ENCODE measurements at places on chromosomes 3 and 15.

DNA sequence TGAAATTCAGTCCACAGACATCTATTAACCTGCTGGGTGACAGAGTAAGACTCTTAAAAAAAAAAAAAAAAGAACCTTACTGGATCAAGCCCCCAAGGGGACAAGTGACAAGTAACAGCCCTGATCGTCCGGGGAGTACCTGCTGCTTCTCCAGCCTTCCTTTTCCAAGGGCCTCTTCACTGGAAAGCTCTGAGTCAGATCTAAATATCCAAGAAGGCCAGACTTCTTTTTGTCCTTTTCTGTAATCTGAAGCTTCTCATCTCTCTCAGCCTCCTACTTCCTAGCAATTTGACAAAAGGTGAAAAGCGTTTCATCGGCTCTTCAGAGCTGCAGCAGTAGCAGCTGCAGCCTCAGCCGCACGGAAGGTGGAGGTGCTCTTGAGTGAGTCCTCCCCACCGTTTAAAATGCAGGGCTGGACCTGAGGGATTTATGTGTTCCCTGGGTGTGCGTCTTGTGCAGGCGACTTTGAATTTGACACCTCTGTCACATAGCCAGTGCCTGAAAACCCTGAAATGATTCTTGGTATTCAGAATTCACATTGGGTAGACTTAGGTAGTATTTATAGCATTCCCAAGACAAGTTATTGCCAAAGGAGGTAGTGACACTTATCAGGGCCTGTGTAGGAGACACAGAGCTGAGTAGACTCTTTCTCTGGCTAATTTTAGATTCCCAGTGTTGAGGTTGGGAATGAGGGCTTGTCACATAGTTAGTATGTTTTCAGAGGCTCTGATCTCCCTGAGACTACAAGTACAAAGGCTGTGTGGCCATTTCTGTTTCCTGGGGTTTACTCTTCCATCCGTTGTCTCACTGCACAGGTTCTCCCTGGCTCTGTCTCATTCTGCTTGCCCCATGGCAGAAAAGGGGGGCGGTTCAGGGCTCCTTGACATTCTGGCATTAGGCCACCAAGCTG is 291.2 kb upstream of the C2CD4B start:
- no peak for DNase-seq

GRCh38 chr3:29694783-29695182 is 413.9 kb downstream of the RBMS3 start:
- no peak for DNase-seq

DNA sequence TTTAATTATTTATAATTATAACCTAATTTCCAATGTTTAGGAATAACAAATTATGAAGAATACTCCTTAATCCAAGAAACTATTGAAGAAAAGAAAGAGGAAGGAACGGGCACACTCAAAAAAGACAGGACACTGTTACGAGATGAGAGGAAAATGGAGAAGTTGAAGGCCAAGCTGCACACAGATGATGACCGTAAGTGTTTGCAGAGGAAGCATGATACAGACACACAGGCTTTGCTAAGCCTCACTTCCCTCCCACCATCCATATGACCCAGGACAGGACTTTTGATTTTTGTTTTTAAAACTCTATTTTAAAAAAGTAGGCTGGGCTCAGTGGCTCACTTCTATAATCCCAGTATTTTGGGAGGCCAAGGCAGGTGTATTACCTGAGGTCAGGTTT is 389.4 kb upstream of the TPM1 start:
- no peak for DNase-seq

- DNase-seq: no peak
These were observed 36.0 kb downstream of the YEATS2 start for GRCh38 chr3:183733553-183733952.

GRCh38 chr3:160829486-160830009 is 73.5 kb downstream of the PPM1L start:
- DNase-seq: no peak

- DNase-seq: peak; percentile 87
These were observed at the start of gene ITPKA for GRCh38 chr15:41493205-41493901. TSS of gene ITPKA (plus strand) at chr15:41493874. CDS start at chr15:41493928, 54 bp downstream.

- DNase-seq: no peak
These were observed 217.5 kb upstream of the RASGRP1 start for GRCh38 chr15:38782156-38782555.

- no peak for DNase-seq
These were observed 120.0 kb upstream of the ARRDC4 start for GRCh38 chr15:97840501-97840900.

DNA sequence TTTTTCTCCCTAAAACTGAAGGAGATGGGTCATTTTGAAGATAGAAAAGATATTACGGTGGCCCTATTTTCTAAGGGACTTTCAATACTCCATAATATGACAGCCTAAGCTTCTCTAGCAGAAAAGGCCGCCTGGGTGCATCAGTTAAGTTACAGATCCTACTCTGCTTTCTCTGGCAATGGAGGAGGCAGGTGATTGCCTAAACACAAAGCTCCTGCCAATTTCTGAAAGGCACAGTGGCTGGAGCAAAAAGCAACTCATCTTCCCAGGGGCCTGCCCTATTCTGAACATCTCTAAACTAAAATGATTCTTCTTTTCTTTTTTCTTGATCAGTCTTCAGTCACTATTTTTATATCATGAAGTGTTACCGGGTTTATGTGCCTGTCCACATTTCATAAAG is 276.7 kb downstream of the CNTN4 start:
- no peak for DNase-seq

DNA sequence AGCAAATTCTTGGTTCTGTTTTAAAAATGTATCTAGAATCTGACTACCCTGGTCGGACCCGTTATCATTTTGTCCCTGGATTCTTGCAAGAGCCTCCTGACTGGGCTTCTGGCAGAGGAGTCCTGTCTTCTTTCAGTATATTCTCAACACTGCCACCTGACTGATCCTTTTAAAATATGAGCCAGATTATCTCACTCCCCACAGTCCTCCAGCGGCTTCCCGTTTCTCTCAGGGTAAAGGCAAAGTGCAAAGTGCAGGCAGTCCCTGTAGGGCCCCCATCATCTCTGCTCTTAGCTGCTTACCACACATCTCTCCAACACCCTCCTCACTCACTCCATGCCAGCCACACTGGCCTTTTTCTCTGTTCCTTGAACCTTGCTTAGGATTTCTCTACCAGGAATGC is 28.4 kb downstream of the CRTC3 start:
- no peak for DNase-seq

GRCh38 chr3:179750720-179751328 is 98.0 kb downstream of the USP13 start:
- no peak for DNase-seq

GRCh38 chr3:129942296-129942695 is 32.2 kb upstream of the TRH start:
- DNase-seq: peak; percentile 40

DNA sequence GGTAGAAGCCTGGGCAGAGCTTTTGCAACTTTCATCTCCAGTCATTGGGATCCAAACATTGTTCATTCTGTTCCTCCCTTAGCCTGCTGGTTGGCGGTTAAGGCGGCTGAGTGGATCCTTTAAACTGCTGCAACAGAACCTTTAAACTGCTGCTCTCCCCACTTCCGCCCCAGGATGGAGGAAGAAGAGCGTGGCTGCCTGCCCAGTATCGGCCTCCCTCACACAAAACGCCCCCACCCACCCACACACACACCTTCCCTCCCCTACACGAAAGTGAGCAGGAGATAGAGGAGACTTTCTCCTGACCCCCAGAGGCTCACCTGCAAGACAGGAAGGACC is 460 bp upstream of the ZMAT3 start:
- no peak for DNase-seq

DNA sequence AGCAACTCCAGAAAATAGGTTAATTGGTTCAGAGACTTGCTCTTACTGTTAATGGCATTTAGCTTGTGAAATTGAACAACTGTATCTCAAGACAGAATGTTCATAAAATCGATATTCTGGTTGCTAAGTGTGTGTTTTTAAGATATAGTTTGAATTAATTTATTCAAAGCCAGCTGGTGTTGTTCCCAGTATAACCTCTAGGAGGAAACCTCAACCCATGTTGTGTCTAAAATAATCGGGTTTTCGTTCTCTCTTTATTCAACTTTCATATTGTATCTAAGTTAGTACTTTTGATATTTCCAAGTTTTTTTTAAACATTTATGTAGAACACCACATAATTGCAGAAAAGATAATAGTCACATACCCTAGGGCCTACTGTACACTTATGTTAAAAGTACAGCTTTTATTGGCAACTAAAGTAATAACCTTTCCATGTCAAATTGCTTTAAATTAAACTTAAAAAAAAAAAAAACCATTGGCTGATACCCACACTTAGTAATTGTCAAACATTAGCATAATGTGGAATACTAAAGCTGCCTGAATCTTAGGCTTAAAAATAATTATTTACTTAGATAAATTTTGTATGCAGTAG is 90.9 kb downstream of the SAMMSON start:
- peak; percentile 45 for DNase-seq

DNA sequence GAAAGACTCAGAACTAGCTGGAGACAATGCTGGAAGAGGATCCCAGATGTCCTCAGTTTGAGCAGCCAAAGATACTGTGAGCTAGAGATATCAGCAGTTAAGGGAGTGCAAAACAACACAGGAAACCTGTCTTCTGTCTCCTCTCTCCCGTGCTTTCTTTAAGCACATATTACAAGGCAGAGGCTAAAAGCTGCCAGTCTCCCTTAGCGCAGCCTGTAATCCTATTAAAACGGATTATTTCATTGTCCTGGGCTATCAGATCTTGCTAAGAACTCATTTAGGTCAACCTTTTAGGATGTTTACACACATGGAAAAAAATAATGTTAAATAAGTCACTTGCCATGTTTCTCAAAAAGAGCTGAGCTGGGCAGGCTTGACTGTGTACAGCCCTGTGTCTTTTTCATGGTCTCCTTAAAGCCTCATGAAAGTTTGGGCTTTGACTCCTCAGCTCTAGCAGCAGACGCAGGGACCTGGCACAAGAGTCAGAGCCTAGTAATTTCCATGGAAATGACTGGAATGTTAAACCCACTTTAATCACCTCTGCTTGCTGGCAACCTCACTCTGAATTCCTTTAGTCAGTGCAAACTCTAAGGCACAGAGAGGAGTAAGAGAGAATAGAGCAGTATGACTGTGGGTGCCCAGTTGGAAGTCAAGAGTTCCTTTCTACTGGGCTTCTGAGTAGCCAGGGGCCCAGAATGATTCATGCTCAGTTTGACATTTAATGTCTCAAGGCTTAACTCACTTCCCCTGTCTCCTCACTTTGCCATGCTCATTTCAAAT is 491.9 kb downstream of the NTRK3 start:
- no peak for DNase-seq

GRCh38 chr3:45772341-45773035 is 23.8 kb downstream of the SLC6A20 start:
- no peak for DNase-seq

GRCh38 chr3:179613807-179614206 is 9.2 kb downstream of the NDUFB5 start:
- no peak for DNase-seq

DNA sequence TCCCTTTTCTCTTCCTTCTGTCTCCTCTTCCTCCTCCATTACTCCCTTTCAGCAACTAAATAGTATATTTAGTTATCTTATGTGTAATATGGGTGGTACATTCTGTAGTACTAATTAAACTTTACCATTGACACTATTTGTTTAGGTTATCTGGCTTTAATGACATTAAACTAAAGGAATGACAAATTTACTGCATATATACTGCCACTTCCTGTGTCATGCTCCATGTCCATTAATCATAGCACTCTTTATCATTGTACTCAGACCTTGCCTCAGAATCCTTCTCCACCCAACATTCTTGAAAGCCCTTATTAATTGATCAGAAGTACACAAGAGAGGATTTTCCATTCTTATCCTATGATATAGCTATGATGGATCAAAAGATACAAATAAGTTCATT is 244.2 kb downstream of the NAALADL2 start:
- no peak for DNase-seq

DNA sequence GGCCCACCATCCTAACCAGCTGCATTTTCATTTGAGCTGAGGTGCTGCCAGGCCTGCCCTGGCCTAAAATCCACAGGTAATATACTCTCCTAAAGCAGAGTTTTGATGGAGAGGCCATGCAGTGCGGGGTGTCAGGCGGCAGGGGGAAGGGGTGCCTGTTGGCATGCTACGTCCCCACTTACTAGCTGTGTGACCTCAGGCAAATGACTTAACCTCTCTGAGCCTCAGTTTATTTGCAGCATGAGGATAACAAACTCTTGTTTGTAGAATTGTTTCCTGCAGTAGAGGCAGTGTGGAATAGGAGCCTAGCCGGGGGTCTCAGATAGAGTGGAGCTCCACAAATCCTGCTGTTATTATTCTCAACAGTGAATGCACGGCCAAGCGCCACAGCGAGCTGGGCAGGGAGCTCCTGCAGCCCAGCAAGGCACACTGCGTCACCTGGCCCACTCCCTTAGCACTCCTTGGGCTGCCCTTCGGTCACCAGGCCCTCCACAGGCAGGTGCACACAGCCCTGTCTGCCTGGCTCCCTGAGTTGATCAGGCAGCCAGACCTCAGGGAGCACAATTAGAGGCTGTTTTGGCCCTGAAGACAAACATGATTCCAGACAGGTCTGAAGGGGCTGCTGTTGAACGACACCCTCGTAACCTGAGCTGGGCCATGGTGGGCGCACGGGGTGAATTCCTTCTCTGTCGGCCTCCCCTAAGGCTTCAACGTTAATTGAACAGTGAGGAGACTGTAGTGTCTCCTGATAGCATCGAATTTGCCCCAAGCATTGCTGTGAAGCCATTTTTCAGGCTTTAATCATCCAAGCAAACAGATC is 248.8 kb upstream of the LYSMD4 start:
- DNase-seq: no peak

- no peak for DNase-seq
These were observed 27.4 kb upstream of the SLCO2A1 start for GRCh38 chr3:134057006-134057653.

DNA sequence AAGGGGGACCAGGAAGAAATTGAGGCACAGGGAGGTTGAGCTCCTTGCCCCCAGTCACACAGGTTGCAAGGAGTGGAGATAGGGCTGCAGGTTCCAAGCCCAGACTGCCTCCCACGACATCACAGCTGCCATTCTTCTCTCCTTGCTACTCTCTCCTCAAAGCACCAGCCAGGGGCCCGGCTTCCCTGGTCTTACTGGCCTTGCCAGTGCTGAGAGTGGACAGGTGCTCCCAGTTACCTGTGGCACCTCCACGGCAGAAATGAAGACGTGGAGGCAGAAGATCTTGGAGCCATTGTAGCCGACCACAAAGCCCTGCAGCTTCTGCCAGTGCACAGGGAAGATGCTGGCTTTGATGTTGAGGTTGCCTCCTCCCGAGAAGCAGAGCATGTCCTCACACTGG is 17.9 kb upstream of the ACAD9 start:
- DNase-seq: no peak

Measured in MM.1S (cell line).